A172 (cell line): ENCODE measurements at places on chromosomes 16 and 17.

- DNase-seq: no peak
Observed at GRCh38 chr17:38605411-38605840, 326 bp downstream of the SRCIN1 start.

DNA sequence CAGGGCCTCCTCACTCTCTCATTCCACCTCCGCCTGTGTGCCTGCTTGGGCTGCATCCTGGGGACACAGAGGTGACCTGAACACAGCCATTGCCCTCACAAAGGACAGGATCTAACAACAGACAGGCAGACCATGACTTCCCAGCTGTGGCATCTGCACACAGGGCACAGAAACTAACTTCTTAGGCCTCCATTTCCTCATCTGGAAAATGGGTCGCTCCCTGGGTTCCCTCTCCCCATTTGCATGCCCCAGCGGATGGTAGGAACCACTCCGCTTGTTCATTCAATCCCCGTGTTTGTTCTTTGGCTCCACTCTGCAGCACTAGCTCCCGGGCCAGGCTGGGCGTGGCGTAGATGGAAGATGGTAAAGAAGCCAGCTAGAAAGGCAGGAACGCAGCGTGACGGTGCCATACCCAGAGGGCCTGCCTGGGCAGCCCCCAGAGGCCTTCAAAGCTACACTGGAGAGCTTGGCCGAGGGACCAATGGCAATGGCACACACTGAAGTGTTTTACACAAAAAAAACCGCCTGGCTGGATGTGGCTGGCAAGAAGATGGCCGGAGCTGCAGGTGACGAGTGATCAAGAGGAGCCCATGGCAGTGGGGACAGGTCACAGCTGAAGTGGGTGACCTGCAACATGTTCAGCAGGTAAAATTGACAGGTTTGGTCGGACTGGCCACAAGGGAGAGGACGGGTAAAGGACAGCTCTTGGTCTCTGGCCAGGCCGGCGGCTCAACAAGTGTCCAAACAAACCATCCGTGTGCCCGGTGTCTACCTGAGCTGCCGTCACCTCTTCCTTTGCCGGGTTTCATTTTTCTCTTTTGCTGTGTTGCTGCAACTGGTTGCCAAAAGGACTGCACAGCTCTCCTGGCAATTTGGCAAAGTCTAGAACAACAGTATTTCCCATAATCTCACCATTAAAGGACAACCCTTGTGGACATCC lies 66.9 kb downstream of the SOCS1 start:
- DNase-seq: no peak

GRCh38 chr16:12229759-12230594 lies 253.4 kb downstream of the SNX29 start:
- no peak for DNase-seq

GRCh38 chr17:62693616-62694409 lies 66.3 kb downstream of the MRC2 start:
- no peak for DNase-seq

GRCh38 chr17:50527155-50527762 lies 5.3 kb upstream of the EPN3 start:
- no peak for DNase-seq

DNA sequence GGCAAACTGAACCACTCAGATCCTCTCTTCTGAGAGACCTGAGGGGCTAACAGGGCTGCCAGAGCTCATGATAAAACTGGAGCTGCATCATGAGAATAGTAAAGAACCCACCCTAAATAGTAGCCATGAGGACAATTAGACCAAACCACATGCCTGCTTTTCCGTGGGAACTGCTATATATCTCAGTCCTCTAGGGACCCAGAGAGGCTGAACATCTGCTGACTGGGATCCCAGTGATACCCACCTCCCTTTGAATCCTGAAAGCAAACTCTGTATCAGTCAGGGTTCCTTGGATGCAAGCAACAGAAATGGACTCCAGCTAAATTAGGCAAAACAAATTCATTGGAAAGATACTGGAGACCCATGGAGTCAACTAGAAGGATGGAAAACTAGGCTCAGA lies 6.5 kb downstream of the MT1X start:
- DNase-seq: no peak
